ENCODE measurements at places on chromosomes 11 and 22.

DNA sequence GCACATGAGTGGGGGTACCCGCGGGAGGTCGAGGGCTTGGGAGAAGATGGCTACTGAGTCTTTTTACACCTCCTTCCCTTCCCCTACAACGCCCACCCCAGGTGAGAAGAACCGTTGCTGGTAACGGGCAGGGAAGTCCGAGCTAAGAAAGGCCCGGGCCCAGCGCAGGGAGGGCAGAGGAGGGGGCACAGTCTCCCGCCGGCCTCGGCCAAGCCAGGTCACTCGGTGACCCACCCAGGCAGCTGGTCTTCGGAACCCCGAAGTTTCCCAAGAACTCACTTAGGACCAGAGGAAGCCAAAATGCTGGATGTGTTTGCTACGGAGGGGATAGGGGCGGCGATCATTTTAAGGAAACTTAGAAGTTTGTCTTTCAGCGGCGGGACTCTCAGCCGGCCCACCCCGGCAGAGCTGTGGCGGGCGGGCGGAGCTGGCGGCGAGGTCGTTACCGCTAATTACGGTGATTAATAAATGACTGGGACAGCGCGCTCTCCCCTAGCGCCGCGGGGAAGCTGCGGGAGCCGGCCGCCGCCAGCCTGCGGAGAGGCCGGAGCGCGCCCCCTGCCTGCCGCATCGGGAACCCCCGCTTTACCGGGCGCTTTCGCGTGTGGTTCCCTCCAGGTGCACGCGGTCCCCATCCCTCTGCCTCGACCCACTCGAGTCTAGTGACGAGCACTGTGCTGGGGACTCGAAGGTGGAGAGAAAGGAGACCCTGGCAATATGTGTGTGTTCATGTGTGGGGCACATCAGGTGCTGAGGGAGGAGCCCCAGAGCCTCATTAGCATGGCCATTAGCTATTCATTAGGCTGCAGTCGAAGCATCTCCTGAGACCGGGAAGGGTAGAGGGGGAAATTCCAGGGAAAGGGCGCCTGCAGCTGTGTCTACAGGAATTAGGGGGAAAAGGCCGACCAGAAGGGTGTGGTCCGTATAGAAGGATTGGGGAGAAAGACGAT lies 945 bp downstream of the ROBO3 start:
- DNase-seq: peak; percentile 81

GRCh38 chr11:7654195-7654705 lies 19.1 kb downstream of the CYB5R2 start:
- no peak for DNase-seq

GRCh38 chr11:75151346-75152047 lies 590 bp downstream of the SLCO2B1 start:
- DNase-seq: no peak

GRCh38 chr22:31139866-31140716 lies at the start of gene PLA2G3:
TSS of gene PLA2G3 (minus strand) at chr22:31140508. CDS start at chr22:31140354, 154 bp downstream.
- peak; percentile 86 for DNase-seq

DNA sequence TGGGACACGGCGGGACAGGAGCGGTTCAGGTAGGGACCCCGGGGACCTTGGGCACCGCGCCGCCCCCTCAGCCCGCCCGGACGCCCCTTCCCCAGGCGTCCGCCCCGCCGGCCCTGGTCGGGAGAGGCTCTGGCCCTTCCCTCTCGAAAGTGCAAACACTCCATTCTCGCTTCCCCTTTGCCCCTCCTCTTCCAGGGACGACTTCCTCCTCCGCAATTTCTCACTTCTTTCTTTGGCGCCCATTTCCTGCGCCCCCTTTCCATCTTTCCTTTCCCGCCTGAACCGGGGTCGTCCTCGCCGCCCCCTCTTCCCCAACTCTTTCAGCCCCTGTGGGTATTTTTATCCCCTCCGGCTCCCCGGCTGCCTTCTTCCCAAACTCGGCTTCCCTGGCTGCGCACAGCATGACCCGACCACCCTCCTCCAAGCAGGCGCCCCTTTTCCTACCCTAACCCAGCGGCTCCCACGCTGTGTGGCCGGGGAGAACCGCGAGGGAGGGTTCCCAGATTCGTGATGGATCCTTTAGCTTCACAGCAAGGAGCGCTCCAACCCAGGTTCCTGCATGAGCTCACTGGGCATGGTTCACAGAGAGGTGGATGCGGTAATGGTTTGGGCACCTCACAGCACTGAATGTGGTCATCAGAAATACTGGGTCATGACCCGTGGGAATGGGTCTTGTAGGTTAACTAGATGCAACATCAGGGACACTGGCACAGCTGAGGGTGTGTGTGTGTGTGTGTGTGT lies 689 bp downstream of the RAB39A start:
- DNase-seq: peak; percentile 26

- DNase-seq: peak; percentile 75
Measured at GRCh38 chr11:73342633-73343032, 33.6 kb upstream of the RELT start.

GRCh38 chr11:94120946-94121345 lies 7.7 kb upstream of the PANX1 start:
- no peak for DNase-seq

DNA sequence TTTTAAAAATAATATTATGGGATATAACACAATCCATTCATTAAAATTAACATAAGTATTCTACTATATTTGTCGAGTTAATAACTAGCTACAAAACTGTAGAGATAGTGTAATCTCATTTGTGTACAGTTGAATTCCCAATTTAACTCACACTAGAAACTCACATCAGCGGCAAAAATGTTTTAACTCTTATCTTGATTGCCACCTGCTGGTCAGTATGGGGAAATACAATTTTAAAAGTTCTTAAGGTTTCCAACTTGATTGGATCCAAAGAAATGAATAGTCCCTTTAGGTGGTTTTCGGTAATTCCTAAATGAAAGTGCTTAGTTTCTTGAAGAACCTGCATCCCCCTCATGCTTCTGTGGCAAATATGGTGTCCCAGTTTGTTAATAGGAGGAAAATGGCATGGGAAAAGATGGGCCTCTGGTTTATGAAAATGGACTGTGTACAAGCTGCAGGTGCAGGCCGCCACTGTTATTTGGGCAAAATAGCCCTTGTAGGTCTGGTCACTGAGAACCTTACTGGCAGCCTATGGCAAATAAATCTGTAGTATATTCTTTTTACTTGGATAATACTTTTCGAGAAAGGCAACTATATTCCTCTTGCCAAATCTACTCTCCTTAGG lies 33.7 kb upstream of the SLC17A6 start:
- DNase-seq: no peak

GRCh38 chr22:39414886-39415285 lies 15.3 kb downstream of the TAB1 start:
- no peak for DNase-seq

DNA sequence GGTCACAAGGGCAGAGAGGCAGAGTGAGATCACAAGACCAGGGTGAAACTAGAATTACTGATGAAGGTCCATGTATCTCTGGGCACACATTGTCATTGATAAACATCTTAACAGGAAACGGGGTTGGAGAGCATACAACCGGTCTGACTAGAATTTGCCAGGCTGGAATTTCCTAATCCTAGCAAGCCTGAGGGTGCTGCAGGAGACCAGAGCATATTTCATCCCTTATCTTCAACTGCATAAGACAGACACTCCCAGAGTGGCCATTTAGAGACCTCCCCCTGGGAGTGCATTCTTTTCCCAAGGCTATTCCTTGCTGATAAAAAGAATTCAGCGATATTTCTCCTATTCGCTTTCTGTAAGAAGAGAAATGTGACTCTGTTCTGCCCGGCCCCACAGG lies 84.6 kb upstream of the IZUMO1R start:
- DNase-seq: no peak

- no peak for DNase-seq
Measured at GRCh38 chr22:25375683-25376082, 156.2 kb downstream of the CRYBB2 start.

- no peak for DNase-seq
Measured at GRCh38 chr11:44143987-44144909, 48.8 kb downstream of the EXT2 start.

DNA sequence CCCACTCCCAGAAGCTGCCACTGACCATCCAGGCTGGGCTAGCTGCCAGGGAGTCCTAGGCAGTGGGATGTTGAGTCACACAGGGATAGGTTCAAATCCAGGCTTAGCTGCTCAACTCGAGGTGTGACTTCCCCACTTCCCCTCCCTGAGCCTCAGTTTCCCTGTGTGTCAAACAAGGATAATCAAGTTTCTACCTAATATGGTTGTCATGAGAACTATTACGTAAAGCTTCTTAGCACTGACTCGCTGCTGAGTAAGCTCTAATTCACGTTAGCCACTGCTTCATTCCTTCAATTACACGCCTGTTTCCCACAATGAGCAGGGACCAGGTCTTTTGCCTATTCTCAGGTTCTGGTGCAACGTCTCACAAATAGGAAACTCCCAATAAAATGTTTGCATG lies 67.7 kb downstream of the SEZ6L start:
- DNase-seq: no peak

DNA sequence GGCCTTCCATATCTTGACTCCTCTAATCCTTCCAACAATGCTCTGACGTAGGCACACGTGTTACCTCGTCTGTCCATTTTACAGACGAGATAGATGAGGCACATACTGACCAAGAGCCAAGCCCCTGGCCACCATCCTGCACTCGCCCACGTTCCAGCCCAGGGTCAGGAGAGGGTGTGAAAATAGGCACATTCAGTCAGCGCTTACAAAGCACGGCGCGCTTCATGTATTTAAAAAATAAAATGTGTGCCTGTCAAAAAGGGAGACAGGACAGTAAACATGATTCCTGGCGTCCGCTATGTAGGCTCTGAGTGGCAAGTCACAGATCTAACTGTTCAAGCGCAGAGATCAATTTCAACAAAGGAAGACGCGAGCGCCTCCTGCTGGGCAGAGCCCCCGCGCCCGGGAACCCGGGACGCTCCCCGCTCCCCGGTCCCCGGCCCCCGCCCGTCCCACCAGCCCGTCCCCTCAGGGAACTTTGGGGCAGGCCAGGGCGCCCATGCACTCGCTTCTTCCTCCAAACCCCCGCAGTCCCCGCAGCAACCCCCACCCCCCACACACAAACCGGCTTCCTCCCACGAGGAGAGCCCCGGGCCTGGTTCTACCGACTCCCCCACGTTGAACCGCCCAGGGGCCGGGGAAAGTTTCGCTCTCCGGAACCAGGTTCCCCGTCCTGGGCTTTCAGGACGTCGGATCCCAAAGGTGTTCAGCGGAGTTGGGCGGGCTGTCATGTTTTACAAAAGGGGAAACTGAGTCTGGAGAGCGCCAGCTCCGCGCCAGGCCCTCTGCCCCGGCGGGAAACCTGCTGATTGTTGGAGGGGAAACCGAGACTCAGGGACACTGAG lies 10.4 kb upstream of the C1QTNF6 start:
- DNase-seq: peak; percentile 95

DNA sequence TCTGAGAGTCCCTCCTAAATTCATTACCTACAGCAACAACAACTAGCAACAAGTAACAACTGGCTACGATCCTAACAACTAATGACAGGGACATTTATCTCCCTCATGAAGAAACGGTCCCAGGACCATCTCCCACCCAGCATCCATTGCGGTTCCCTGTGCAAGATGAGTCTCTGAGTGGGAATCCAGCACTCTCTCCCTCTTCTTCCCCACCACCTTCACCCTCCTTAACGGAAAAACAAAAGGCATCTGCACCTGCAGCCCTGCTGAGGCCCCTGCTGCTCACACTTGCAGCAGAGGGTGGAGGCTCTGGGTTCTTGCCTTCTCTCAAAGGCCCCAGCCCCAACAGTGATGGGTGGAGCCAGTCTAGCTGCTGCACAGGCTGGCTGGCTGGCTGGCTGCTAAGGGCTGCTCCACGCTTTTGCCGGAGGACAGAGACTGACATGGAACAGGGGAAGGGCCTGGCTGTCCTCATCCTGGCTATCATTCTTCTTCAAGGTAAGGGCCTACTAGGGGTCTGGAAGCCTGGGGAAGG lies at the start of gene CD3G:
Gene CD3G, plus strand, starts transcription at position 364 of the 535 bp plus-strand sequence. Its CDS starts 80 bp downstream, at position 444.
- DNase-seq: no peak

- DNase-seq: no peak
Measured at GRCh38 chr11:112172362-112172994, 2.8 kb upstream of the BCO2 start.

GRCh38 chr11:123233975-123234334 lies 38.9 kb upstream of the CLMP start:
- DNase-seq: no peak

GRCh38 chr22:29306835-29307595 lies 565 bp downstream of the GAS2L1 start:
- peak; percentile 90 for DNase-seq

DNA sequence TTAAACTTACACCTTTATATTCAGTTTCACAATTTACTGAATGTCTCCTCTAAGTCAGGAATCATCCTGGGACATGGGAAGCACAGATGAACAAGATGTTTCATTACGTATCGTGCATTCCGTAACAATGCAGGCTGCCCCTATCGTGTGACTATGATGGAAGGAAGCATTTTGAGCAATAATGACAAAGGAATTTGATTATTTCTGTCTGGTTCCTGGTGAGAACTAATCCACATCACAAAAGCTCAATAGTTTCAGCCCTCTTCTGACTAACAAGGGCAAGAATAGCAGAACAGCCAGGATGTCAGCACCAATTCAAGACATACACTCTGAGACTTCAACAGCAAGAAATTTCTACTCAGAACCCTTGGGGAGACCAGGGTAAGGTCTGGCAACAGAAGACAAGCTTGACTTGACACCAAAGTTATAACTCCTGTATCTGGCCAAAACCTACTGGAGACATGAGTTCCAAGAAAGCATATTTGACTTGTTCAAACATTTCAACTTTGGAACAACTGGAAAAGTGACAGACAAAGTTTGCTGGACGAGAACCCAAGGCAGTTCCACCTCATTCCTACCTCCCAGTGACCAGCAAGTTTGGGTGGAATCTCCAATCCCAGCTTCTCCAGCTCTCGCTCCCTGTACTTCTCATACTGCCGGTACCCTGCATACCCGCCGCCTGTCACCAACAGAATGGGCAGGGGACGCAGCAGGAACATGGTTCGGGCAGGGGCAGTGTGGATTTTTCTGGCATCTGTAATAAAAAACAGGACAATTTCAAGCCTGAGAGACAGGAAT lies 14.3 kb downstream of the PISD start:
- no peak for DNase-seq

DNA sequence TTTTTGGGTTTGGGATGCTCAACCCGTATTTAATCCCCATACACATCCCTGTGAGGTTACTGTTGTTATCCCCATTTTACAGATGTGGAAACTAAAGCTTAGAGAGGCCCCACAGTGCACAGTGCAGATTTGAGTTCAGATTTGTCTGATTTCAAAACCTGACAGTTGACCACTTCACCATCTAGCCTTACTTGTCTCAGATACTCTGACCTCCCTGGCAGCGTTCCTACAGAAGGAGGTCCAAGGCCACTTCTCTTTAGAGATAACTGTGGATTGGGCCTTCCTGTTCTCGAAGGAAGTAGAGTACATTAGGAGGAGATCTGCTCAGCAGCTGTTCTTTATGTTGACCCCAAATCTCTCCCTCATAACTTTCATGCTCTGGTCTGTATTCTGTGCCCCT lies 46.7 kb upstream of the CTTN start:
- no peak for DNase-seq

GRCh38 chr11:115505175-115505574 lies 960 bp upstream of the CADM1 start:
- peak; percentile 15 for DNase-seq

- no peak for DNase-seq
Measured at GRCh38 chr11:17036666-17037658, 22.7 kb upstream of the PLEKHA7 start.

Data from nephron progenitor cell (in vitro differentiated cells).